AG09309 (cell line): ENCODE measurements at places on chromosomes 13 and 19.
A peak's percentile ranks its signal among the peaks of the same experiment; 100 is the strongest.

- DNase-seq = no peak
These were observed 1484.8 kb downstream of the EFNB2 start for GRCh38 chr13:105050686-105051085.

DNA sequence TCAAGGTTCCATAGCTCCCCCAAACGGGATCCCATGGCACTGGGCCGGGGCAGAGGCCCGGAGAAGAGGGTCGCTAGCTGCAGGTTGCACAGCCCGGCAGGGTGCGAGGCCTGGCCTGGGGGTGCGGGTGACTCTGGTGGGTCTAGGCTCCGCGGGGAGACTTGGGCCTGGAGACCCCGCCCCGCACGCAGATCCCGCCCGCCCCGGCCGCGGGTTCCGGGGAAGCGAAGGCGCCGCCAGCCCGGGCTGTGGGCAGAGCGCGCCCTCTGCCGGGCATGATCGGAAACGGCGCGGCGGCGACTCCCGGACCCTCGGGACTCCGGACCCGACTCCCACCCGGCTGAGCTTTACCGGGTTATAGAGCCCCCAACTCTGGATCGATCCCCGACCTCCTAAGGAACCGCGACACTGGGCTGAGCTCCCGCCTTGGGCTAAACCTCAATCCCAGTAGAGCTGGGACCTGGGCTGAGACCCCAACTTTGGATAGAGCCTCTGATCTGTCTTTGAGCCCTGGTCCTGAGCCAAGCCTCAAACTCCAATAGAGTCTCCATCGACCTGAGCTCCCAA is 3.1 kb upstream of the TNFAIP8L1 start:
- no peak for DNase-seq

DNA sequence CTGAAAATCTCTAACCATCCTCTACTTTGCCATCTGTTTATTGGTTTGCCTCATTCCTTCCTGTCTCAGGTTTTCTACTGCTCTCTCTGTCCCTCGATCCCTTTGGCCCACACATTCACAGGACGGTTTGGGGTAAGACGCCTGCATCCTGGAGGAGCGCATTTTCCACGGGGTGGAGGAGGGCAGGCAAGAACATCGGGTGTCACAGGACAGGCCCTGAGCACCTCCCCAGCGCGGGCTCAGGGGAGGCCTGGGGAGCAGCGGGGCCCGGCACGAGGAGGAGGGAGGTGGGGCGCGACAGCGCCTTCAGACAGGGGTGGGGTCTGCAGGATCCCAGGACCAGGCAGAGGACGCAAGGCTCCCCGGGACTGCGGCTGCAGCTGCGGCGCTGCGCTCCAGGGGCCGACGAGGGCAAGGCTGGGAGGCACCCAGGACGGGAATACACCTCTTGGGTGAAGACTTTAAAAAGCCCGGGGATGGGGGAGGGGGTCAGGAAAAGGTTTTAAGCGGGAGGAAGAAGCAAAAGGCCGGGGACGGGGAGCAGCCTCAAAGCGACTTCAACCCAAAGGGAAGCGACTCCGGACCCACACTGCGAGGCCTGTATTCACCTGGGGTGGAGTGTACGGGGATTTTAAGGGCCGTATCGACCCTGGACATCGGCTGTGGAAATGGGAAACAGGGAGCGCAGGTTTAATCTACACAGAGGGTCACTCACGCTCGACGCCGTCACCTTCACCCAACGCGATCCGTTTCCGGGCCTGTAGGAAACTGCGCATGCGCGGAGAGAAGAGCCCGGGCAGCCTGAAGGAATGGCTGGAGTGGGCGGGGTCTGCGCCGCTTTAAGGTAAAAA is at the start of gene ZNF415:
Gene ZNF415, minus strand, starts transcription at position 770 of the 851 bp plus-strand sequence. CDS start 10,234 bp downstream, outside the sequence.
- no peak for DNase-seq

DNA sequence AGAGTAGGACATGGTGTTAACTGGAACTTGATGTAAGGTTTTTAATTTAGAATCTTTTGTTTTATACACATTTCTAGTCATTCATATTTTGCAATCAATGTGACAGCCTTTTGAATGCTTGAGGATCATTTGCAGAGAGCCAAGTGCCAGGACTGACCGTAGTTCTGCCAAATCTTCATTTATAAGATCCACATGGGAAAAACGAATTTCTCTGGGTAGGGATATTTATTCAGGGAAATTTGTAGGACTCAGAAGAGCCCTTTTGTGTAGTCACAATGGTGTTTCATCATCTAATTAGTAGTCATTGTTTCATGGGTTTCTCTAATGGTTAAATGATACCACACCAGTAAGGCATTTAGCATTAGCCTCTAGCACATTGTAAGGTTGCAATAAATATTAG is 161.1 kb downstream of the LMO7 start:
- no peak for DNase-seq

DNA sequence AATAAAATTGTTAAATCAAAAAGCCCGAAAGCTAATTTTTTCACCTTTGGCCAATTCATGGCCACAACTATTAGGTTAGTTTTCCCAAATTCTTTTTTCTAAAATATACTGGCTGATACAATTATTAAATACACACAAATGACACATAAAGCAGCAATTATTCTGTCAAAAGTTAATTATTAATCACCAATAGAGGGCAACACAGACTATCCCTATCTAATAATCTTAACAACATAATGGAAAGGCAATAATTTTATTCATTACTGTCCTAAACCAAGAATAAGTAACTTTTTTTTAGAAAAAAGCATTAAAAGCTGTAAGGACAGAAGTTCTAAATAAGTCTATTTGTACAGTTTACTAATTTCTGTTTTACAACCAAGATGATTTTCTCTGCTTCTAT is 51.7 kb downstream of the KATNAL1 start:
- DNase-seq = no peak

DNA sequence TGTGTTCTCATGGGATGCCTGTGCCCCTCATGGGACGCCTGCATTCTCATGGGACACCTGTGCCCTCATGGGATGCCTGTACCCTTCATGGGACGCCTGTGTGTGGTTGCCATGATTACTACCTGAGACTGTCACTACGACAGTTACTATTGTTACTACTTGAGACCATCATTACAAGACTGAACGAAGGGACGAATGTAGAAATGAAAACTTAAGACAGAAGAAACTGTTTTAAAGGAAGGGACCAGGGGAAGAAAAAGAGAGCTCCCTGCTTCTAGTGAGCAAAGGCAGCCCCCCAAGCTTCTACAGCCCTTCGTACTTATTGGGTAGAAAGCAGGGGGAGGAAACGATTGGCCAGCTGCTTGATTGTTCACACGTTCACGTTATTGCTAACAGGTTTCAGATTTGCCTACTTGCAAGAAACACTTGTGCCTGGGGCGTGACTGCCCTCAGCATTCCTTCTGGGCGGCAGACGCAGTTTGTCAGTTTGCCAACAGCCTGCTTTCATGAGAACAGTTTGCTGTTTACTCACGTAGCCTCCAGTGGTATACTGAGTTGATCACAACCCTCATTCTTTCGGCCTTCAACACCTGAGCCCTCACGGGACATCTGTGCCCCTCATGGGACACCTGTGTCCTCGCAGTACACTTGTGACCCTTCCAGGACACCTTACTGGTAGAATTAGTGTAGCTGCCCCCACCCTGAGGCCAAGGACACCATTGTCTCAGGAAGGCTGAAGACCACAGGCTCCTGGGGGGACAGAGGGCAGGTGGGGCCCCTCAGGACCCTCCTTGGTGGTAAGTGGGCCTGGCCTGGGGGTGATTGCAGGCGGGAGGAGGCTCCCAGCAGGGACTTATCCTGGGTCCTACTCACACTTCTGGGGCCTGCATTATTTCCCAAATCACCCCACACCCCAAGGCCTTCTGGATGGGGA is 2.5 kb upstream of the S1PR4 start:
- DNase-seq = peak; percentile 80

DNA sequence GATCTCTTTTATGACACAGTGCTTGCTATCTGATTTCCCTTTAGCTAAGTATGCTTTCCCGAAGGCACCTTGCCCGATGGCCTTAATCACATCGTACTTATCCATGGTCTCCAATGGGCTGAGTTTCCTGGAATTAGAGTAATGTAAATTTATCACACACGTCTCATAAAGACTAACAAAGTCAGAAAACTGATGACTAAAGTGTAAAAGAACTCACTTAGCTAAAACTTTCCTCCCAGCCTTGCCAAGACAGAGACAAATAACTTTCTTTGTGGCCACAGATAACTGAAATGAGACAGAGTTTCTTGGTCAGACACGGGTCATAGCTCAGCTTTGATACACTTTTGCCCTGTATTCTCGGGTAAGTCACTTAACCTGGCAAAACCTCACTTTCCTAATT is 1.5 kb downstream of the NEK5 start:
- no peak for DNase-seq

- DNase-seq = no peak
These were observed 36.1 kb upstream of the DCUN1D2 start for GRCh38 chr13:113526466-113527220.

DNA sequence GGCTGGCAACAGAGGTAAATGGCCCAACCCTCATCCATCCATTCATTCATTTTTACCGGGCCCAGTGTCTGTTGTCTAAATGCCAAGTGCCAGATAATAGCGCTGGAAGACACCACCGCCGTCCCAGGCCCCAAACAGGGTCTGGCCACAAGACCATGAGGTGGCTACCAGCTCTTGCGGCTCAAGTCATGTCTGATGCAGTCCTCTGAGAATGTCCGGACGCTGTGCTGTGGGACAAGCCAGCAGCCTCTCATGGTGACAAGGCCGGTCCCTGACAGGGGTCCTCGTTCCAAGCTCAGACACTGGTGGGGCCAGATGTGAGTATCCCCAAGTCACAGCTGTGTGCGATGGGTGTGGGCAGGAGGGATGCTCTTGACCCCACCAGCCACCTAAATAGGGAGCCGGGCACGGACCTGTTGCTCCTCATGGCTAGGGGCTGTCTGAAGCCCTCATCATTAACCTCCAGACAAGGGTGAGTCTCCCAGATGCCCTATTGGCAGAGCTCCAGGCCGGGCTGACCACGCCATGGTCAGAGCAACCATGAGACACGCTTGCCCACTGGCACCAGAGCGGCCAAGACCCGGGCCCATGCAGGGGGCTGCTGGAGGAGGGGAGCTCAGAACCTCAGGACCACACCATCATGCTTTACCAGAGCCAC is 58.4 kb downstream of the MLLT1 start:
- DNase-seq = no peak

DNA sequence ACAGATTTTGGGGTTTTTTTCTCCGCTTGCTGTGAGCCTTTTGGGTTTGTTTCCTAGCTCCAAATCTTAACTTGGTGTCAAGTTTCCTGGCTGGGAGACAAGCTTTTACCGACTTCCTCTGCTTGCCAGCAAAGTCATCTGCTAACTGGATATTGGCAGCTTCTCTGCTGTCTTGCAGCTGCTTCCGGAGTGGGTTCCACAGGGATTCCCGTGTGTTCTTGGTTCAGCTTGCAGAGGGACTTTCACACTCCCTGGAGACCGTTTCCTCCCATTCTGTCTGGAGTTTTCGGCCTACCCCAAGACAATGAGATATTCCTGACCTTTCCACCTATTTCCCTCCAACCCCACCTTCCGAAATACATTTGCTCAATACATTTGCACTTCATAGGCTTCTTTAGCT is 2.2 kb upstream of the COLGALT1 start:
- peak; percentile 84 for DNase-seq

- DNase-seq = no peak
These were observed 182.7 kb upstream of the CSNK1A1L start for GRCh38 chr13:37288057-37288720.

- DNase-seq = no peak
These were observed 24.3 kb downstream of the FGF21 start for GRCh38 chr19:48779636-48780035.

DNA sequence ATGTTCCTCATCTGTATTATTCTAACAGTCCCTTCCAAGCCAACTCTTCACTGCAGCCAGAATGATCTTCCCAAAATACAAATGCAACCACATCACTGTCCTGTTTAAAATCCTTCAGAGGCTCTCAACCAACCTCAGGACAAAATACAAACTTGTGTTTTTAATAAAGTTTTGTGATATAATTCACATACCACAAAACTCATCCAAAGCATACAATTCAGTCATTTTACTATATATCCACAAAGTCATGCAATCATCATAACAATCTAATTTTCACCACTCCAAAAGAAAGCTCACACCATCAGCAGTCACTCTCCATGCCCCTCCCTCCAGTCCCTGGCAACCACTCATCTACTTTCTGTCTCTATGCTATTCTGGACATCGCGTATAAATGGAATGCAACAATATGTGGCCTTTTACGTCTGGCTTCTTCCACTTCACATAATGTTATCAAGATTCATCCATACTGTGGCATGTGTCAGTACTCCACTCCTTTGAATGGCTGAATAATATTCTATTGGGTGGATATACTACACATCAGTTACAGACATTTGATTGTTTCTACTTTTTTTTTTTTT is 81.7 kb upstream of the DOCK9 start:
- DNase-seq = no peak

GRCh38 chr13:24116131-24116530 is 44.4 kb upstream of the SPATA13 start:
- DNase-seq = no peak
